ENCODE measurements at places on chromosomes 12 and 14.

GRCh38 chr12:57657744-57658143 is 24.7 kb upstream of the B4GALNT1 start:
- no peak for DNase-seq

DNA sequence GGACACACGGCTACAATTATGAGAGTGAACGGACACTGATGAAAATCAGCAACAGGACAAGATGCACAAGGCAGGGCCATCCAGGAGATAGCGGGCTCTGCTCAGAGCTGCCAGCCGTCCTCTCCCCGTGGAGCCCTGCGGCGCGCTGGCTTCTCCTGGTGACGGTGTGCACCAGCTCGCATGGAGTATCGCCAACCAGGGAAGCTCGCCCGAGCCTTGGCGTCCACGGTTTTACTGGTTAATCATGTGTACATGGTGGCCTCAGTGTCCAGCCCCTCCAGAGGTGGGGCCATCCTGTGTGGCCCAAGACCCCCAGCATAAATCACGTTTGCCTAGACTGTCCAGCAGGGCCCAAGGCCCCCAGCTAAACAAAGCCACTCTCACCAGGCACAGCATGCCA is 31.2 kb upstream of the DYNC1H1 start:
- DNase-seq = no peak

- DNase-seq = no peak
Observed at GRCh38 chr12:45568808-45569207, 160.7 kb upstream of the ARID2 start.

DNA sequence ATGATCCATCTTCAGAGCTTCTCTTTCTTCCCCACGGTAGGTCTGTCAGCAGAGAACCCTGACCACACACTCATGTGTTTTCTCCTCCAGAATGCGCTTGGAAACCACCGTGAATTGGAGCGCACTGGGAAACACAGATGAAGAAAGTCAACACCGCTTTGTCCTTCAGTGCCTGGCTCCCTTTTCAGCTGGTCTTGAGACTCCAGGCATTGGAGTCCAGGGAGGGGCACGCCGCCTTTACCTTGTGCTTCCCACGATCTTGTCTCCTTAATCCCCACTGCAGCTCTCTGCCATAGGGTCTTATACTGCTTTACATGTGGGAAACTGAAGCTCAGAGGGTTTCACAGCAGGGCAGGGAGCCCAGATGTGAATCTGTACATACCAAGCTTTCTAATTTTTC is 1.1 kb downstream of the FAM90A1 start:
- DNase-seq = no peak

DNA sequence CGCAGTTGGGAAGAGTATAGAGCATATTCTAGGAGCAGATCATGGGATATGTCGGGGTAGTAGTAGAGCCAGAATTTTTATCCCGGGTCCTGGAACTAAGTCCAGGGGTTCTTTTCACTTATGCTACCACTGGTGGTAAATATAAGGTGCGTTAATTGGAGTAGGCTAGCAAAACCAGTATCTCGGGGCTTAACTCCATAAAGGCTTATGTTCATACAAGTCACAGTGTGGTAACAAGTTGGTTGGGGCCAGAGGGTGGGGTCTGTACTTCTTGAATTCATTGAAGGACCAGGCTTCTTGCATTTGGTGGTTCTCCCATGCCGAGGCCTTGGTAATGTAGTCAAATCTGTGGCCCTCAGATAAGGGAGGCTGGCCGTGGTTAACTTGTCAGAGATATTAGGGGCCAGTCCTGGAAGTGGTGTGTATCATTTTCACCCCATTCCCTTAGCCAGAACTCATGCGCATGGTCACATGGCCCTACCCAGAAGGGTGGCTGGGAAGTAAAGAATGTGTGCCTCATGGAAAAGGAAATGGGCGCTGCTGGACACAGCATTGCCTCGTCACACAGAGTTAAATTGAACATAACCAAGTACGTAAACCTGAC is 1.5 kb upstream of the ZNF641 start:
- DNase-seq = no peak

DNA sequence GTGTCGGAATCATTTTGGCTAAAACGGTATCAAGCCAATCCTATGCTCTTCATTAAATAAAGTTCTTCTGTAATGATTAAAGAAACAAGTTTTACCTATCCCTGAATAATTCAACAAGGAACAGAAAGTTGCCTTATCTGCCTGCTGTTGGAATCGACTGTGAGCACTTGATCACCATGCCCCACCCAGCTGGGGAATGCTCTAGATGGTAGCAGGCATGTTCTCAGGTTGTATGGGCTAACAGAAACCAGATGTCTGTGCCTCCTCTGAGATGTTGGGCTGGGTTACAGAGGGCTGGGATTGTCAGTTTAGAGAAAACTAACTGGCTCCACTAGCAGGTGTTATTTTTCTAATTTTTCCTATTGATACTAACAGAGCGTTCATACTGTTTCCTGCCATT is 28.9 kb downstream of the RTRAF start:
- no peak for DNase-seq

- no peak for DNase-seq
Observed at GRCh38 chr14:100132903-100133510, 26.4 kb downstream of the DEGS2 start.

DNA sequence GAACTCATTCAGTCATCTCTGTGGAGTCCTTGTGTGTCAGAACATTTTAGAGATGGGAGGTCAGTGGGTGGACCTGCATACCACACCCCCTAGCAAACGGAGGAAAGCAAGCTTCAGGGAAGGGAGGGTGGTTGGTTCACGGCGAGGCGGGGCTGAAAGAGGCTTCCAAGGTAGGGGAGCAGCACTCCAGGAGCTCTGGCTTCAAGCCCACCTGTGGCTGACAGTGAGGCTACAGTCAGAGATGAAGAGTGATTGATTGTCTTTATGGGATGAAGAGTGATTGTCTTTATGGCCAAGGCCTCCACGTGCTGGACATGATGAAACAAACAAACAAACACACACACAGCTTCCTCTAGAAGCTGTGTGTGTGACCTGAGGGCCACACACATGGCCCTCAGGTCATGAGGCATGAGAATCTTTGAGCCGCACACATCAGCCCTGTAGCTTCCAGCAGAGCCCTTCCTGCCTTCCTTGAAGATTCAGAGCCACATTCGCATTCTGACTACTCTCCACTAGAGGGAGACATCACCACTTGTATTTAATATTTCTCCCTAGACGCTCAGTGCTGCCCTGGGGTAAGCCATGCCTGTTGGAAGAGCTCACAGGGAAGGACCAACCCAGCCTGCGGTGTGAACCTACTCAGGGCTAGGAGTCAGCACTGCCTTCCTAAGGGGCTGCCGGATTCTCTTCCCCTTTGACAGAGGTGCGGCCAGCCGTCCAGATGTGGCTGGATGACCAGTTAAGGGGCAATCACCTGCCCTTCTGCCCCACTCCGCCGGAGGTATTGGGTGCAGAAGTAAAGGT is 54.4 kb upstream of the KCNA1 start:
- DNase-seq = peak; percentile 41

- no peak for DNase-seq
Observed at GRCh38 chr14:97266653-97267052, 469.5 kb downstream of the VRK1 start.

DNA sequence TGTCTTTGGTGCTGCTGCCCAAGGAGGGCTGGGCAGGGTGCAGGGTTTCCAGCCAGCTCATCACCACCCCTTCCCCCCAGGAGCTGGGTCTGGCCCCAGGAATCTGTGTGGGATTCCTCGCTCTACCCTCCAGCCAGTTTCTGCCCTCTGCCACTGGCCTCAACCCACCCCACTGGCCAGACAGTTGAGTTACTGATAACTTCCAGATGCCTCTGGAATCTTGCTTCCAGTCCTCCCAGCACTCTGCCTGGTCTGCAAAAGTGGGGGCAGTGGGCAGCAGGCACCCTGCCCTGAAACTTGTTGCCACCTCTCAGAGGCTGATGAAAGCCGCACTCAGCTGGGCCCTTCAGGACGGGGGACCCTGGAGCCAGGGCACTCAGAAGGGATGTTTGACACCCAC is 20.1 kb upstream of the TBX3 start:
- no peak for DNase-seq

DNA sequence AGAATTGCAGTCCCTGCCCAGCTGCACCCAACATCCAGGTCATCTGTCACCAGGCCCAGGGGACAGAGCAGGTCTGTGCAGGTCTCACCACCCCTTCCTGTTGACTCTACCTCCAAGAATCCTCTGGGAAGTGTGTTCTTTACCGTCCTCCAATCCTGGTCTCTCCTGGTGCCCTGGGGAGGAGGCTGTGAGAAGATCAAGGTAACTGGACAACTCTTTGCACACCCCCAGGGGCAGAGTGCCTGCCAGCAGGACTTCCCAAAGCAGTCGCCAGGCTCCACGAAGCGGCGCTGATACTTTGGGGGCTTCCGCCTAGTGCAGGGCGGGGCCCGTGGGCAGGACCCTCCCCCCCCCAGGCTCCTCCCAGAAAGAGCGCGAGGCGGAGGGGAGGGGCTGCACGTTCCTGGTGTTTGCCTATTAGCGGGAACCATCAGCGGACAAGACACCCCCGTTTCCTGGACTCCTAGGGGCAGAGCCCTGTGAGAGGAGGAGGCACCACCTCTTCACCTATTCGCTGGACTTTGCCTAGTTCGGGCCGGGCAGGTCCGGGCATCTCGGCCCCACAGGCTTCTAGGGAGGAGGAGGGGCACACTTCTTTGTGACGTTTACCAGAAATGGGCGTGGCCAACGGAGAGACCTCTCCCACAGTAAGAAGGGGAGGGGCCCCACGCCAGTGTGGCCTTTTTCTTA is 918.0 kb downstream of the AACS start:
- no peak for DNase-seq

DNA sequence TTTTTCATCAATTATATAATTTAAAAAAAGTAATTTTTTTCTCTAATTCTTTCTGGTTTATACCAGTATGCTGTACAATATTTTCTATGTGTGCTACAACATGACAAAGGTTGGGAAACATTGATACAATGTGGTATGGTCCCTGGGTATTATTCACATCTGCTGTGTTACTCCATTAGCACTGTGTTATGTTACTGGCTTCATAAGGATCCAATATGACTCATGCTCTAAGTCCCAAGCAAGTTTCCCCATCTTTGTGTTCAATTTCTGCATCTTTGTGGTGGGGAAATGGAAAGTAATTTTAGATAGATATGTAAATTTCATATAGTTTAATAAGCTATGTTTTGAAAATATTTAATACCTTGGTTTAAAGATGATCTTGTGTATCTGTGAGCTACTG is 35.8 kb downstream of the FBXO33 start:
- no peak for DNase-seq

GRCh38 chr12:102533483-102534215 is 53.3 kb upstream of the IGF1 start:
- no peak for DNase-seq

- DNase-seq = no peak
Observed at GRCh38 chr14:59176765-59177164, 11.7 kb upstream of the DAAM1 start.

GRCh38 chr14:76647697-76648298 is 113.5 kb upstream of the VASH1 start:
- peak; percentile 5 for DNase-seq

DNA sequence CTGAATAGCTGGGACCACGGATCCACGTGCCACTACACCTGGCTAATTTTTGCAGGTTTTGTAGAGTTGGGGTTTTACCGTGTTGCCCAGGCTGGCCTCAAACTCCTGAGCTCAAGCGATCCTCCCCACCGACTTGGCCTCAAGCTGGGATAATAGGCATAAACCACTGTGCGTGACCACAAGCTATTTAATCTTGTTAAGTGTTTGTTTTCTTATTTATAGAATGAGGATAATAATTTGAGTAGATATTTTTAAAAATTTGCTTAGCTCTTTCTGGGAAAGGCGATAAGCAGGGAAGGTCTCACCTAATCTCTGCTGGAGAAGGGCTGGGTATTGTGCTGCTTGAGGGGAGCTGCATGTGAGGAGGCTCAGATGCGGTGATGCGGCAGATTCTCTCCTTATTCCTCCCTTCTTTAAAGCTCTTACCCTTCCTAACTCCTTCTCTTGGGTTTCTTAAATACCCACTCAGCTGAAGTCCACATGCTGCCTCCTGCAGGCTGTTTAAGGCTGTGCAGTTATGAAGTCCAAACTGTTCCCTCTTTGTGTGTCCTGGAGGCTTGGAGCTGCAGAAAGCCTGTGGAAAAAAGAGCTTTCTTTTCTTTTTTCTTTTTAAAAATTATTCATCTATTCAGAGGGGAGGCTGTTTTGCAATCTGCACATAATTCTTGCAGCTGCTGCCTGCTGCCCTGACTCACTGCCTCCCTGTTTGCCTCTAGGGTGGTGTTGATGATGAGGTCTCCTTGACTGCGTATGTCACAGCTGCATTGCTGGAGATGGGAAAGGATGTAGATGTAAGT is 37.9 kb downstream of the A2ML1 start:
- DNase-seq = peak; percentile 10

GRCh38 chr12:115223322-115223721 is 539.3 kb upstream of the TBX3 start:
- DNase-seq = no peak

GRCh38 chr12:47079468-47079980 is at the start of the genes AMIGO2 and PCED1B:
Gene AMIGO2 (minus strand): TSS chr12:47079959. CDS start chr12:47079002, 957 bp downstream.
Gene PCED1B (plus strand): TSS chr12:47079621. CDS start chr12:47235064, 155,443 bp downstream.
- DNase-seq = peak; percentile 40

- no peak for DNase-seq
Observed at GRCh38 chr12:45634273-45634917, 95.1 kb upstream of the ARID2 start.

- no peak for DNase-seq
Observed at GRCh38 chr14:71474301-71475265, 457.6 kb upstream of the RGS6 start.

- no peak for DNase-seq
Observed at GRCh38 chr12:71566655-71567054, 97.0 kb downstream of the ZFC3H1 start.

- DNase-seq = no peak
Observed at GRCh38 chr12:89976866-89977265, 268.2 kb upstream of the ATP2B1 start.

GRCh38 chr14:25111061-25111601 is 61.2 kb upstream of the STXBP6 start:
- no peak for DNase-seq

GRCh38 chr14:94382716-94383596 is 5.4 kb downstream of the SERPINA1 start:
- no peak for DNase-seq

DNA sequence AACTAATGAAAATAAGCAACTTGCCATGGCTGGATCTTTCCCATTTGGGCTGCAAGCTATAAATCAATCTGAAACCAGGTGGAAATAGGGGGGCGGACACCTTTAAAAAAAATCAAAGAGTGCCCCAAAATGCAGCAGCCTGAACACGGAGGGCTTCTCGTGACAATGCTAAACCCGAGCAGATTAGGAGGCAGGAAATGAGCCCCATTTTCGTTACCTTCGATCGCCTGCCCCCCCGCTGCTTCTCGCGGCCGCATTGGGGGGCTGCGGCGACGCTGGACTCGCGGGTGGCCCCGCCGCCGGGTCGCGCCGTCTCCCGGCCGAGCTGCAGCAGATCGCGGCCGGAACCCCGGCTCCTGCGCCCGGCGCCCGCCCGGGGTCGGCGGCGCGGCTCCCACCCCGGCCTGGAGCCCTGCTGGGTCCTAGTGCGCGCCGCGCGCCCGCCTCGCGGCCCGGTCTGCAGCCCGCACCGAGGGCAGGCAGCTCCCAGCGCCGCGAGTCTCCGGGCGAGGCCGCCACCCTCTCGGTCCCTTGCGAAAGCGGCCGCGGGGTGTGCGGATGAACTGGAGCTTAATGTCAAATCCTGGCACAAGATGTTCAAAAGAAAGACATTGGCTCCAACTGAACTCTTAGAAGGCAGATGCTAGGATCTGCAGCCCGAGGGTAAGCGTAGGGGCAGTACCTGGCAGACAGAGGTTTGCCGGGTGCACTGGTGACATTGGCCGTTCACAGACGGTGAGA is 201.9 kb upstream of the FOXN3 start:
- peak; percentile 75 for DNase-seq

All from central memory CD4-positive, alpha-beta T cell (primary cell).